ENCODE measurements at places on chromosomes 3 and 15.

GRCh38 chr3:148598619-148599018, 99.1 kb upstream of the AGTR1 start:
- no peak overlapping the region for H3K4me3 ChIP-seq
- H3K4me1 ChIP-seq: no peaks in the 10 kb centered on the region
- H3K27me3 ChIP-seq: no peaks in the 10 kb centered on the region
- no peaks in the 10 kb centered on the region for H3K36me3 ChIP-seq

- H3K4me3 ChIP-seq: no peak overlapping the region
- H3K27ac ChIP-seq: no peak overlapping the region
- no peaks in the 10 kb centered on the region for H3K4me1 ChIP-seq
- no peaks in the 10 kb centered on the region for H3K36me3 ChIP-seq
Measured at GRCh38 chr3:113521981-113522380, 7.0 kb upstream of the SPICE1 start.

DNA sequence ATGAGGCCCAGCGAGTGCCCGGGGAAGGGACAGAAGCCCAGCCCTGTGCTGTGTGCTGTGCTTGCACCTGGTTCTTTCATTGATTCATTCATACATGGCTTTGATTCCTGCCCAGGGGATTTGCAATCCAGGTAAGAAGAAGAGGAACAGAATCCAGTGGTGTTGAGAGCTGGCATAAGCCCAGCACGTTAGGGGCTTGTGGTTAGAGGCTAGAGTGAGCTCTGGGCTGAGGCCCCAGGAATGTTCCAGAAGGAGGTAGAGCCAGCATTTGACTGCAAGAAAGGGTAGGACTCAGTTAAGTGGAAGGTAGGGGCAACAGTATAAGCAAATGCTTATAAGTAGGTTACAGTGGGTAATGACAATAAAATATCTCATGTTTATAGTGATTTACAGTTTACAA, 2.3 kb downstream of the VWA5B2 start:
- no peaks in the 10 kb centered on the region for H3K36me3 ChIP-seq
- no peak overlapping the region for H3K27ac ChIP-seq
- DNase-seq: no peak
- peaks cover 17% of the 10 kb centered on the region for H3K27me3 ChIP-seq

DNA sequence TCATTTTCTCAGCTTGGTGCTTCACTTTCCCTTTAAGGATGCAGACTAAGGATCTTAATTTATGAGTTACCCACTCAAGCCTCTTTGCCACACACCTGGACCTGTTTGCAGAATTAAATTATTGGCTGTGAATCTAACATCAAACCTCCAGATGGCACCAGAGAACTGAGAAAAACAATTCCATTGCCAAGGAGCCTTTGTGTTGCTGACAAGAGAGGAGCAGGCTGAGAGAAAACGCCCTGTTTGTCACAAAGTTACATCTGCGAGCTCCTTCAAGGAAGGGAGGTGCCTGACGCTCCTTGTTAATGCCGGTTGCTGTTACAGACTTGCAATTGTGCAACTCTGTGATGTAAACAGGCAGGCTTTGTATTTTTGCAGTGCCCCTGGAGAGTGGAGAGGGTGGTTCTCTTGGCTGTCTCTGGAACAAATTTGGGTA, 36.3 kb upstream of the TMC3 start:
- H3K27me3 ChIP-seq: peaks cover 3% of the 10 kb centered on the region
- peak; percentile 72 for DNase-seq
- peaks cover 4% of the 10 kb centered on the region for H3K4me1 ChIP-seq
- H3K4me3 ChIP-seq: no peak overlapping the region
- no peaks in the 10 kb centered on the region for H3K36me3 ChIP-seq
